ENCODE measurements at places on chromosomes 6 and 20.
A peak's percentile ranks its signal among the peaks of the same experiment; 100 is the strongest.

DNA sequence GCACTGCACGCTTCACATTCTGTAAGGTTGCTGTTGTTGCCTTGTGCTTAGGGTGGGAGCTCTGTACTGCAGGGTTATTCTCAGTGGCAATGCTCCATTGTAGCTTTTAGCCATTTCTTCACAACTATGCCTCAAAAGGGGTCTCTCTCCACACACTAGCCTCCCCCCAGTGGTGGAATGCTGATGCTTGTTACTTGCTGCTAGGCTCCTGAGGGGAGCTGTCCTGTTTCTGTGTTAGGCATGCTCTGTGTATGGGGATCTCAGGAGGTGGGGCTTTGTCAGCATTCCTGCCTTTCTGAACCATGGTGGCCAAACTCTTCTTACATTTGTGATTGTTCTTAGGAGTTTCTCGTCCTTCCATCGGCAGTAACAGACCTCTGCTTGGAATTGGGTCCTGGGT, 18.8 kb downstream of the TMEM170B start:
- DNase-seq: no peak

DNA sequence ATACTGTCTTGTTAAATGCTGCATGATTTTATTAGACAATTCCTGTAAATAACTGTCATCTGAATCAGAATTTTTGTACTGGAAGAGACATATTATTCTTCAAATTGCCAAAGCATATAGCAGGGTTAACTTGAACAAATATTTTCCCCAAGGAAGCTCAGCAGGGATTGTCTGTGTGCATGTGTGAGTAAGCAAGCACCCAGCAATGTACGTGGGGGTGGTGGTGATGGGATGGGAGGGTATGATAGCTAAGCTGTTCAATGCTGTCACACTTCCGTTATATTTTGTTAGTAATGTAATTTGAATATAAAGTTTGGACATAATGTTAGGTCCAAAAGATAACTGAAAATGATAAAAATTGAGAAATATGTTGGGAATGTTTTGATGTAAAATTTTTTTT, 118.1 kb downstream of the MYB start:
- peak; percentile 22 for DNase-seq

- DNase-seq: no peak
These were observed 75.3 kb downstream of the SSR1 start for GRCh38 chr6:7237653-7238188.

DNA sequence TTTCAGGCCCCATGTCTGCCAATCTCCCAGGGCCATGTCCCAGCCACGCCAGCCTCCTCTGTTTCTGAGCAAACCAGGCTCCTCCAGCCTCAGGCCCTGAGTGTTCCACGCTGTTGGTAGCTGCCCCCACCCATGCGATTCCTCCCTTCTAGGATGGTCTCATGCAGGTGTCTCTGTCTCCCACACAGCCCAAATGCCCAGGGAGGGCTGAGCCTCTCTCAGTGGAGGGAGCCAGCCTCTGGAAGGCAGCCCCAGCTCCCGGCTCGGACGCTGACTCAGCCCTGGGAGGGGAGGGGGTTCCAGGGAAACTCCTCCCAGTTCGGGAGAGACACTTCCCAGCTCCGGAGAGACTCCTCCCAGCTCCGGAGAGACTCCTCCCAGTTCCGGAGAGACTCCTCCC, 122.9 kb upstream of the AFDN start:
- no peak for DNase-seq

DNA sequence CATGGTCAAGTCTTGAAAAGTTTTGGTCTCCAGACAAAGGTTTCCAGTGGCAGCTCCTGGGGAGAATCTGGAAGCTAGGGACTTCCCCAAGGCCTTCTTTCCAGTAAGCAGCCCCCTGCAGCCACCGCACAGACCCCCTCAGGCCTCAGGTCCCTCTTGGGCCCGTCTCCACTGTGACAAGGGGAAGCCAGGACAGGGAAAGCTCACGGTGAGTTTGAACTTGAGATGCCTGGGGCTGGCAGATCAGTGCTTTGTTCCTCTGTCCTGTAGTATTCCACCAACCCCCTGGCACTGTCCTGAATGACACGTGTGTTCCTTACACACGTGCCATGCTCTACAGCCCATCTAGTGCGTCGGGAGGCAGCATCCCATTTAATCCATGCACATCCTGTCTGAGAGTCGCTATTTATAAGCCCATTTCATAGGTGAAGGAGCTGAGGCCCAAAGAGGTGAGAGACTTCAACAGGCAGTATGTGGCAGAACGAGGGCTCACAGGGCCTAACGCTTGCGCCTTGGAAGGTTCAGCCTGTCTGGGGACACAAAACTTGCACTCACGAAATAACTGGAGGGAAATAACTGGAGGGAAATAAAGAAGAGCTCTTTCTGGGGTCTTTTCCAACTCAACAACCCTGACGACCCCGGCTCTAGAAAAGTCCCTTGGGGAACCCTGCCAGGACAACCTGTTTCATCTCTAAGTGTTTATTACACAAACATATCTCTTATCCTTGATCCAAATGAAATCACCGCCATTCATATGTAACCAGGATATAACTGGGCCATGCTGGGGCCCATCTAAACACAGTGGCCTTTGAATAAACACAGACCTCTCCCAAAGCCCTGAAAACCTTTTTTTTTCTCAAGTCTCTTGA, 123.0 kb downstream of the BANF2 start:
- DNase-seq: no peak

DNA sequence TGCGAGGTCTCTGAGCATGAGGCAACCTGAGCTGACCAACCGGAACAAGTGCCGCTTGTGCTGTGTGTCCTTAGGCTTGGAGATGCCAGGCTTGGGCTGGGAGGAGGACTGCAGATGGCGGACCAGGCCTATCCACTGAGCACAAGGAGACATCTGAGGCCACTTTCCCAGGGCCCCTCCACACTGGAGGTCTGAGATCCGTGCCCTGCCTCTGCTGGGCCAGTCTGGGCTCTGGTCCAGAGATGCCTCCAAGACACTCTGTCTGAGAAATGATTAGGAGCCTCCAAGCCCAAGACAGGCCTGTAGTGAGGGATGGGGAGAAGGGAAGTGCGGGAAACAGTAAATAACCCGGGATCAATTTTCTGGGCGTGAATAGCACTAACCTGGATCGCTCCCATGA, 3.0 kb upstream of the MLN start:
- DNase-seq: no peak

- DNase-seq: no peak
These were observed 64.4 kb downstream of the PSMG4 start for GRCh38 chr6:3323148-3323547.
